ENCODE measurements at places on chromosomes 1 and 21.

GRCh38 chr1:232012773-232013386, 386.3 kb downstream of the DISC1 start:
- DNase-seq: no peak

DNA sequence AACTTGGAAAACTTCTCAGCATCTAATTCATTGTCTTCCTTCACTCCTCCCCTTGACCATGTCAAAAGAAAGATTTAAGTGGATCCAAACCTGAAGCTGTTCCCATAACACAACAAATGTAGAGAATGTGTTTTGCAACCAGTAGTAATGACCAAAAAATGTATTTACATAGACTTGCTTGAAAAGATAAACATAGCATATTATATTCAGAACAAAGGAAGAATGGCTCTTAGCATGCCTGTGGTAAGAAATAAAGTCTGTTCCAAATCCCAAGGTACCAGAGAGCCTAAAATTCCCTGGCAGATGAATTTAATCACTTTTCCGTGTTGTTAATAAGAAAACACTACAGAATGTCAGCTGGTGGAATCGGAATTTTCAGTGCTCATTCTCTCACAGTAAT, 36.8 kb downstream of the FMO3 start:
- no peak for DNase-seq

- DNase-seq: no peak
These were observed 309 bp downstream of the NSL1 start for GRCh38 chr1:212791261-212791675.

DNA sequence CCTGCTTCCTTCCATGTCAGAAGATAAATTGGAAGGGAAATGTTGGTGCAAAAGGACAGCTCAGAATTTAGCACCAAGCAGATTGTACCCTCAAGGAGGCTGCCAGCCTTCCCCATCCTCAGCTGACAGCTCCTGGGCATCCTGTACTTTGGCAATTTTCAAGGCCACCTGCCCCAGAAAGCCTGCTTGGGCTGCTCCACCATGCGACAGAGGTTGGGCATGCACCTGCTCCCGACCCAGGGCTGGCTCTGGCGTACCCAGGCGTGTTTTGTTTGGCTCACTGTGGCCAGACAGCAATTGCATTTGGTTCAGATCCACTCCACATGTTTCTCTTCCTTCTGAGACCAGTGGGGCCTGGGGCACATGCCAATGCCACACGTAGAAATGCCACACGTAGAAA, 547.8 kb downstream of the NPHP4 start:
- no peak for DNase-seq

DNA sequence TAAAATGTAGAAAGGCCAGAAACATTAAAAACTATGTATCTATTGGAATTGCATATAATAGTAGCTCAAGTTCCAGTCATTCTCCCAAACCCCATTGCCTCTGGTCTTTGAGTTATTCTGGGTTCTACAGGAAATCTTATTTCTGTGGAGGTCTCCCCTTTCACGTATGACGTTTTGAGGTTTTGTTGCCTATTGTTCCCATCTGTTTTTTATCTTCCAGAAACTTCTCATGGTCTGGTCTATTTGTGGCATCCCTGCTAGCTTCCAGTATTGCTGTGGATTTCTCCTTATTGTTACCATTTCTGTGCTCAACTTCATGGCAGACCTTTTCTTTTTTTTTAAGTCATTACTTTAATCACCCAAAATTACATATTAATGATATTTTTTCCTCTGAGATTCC, 43.3 kb downstream of the DTL start:
- no peak for DNase-seq

DNA sequence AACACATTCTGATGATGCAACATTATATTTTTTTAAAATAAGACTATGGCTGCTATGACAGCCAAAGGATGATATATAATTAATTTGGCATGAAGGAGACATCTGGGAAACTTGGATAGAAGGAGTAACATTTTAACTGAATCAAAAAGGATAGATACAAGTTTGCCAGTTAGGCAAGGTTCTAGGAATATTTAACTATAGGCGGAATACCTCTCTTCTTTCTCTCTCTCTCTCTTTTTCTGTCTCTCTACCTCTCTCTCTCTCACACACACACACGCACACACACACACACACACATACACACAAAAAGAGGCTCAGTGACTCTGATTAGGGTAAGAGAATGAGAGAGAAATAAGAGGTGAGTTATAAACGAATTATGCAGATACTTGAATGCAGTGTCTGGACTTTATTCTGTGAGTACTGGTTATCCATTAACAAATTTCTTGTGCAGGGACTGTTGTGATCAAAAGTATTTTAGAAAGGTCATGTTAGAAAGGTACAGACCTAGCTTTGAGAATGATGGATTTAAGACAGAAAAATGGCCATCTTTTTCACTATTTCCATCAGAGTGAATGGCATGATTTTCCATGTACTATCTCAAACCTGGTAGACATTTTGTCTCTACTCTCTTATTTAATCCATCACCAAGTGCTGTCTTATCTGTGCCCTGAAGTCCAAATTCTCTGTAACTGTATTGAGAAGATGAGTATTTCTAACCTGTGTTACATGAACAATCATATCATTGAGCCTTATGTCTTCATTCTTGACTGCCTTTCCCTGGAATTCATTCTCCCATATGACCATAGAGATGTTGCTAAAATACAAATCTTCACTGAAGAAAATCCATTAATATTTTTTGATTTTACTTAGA, 1106.9 kb upstream of the ADGRL4 start:
- no peak for DNase-seq

GRCh38 chr21:28884481-28884880, 108.2 kb downstream of the LTN1 start:
- DNase-seq: peak; percentile 9

DNA sequence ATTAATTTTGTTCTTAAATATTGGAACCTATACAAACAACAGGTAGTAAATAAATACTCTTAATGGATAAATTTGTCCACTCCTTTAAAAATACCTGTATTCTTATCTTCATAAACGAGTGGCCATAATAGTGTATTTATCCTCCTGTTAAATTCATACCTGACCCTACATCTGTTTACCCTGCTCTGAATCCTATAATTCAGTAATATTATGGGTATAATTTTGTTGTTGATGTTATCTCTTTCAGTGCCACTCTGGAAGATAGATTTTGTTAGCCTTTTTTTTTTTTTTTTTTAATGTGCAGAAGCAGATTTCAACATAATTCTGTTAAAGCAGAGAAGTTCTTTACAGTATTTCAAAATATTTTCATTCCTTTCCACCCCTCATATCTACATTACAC, 1337.9 kb downstream of the PLA2G4A start:
- DNase-seq: no peak

- DNase-seq: no peak
These were observed 30.3 kb downstream of the NHLH2 start for GRCh38 chr1:115810609-115811008.

DNA sequence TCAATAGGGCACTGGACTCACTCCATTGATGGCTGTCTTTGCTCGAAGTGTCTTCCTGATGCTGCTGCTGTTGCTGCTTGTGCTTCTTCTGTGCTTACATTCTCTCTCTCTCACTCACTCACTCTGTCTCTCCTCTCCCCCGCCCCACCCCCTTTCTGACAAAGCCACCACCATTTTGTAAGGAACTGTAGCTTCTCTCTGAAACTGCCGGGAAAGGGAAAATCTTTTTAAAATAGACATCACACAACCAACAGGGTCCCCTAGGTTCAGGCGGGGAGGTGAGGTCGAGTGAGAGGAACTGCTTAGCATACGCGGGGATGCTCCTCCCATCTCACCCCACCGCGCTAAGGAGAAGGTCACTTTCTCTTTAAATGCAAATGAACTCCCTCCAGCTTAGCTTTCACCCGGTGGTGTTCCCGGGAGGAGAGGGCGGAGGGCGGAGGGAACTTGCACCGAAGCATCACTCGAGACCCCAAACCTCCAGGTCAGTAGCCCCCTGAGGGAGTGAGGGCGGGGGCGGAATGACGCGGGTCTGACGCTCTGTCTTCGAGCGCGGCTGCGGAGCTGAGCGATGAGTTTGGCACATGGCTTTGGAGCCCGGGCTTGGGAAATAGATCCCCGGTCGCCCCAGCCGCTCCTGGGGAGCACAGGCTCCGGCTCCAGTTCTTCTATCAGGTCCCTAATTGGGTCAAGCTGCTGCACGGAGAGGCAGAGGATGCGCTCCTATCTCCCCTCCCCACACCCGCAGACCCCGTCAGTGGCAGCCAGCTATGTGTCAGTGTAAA, at the start of gene CCDC28B:
Gene CCDC28B (plus strand): TSS at position 370 of the 785 bp plus-strand sequence. CDS start 1,341 bp downstream, outside the sequence.
- peak; percentile 43 for DNase-seq

GRCh38 chr1:54582566-54583306, 34.7 kb downstream of the ACOT11 start:
- DNase-seq: no peak

GRCh38 chr1:14486401-14487201, 111.9 kb upstream of the KAZN start:
- no peak for DNase-seq

DNA sequence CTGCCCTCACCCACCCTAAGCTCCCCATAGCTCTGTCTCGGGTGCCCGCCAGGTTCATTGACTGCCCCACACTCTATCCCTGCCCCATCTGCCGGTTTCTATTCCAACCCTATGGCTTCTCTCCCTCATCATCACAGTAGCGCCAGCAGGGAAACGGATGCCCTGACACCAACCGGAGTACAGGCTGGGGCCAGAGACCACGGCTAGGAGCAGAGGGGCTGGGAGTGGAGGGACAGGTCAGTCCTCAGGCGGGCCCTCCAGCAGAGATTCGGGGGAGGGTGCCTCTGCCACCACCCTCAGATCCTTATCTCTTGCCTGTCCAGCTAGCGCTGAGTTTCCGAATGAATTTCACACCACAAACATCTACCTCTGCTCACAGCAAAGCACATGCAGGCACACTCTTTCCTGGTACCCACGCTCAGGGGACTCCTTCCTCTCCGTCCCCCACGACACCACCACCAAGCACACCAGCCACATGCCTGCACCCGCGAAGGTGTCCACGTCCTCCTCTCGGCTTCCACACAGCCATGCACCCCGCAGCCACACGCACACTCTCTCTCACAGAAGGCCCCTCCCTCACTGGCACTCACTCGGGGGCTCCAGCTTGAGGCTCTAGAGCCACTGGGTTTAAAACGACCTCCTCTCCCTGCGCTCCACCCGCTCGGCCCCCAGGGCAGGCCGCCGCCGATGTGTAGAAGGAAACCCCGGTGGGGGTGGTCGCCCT, 7.2 kb downstream of the TAL1 start:
- no peak for DNase-seq

DNA sequence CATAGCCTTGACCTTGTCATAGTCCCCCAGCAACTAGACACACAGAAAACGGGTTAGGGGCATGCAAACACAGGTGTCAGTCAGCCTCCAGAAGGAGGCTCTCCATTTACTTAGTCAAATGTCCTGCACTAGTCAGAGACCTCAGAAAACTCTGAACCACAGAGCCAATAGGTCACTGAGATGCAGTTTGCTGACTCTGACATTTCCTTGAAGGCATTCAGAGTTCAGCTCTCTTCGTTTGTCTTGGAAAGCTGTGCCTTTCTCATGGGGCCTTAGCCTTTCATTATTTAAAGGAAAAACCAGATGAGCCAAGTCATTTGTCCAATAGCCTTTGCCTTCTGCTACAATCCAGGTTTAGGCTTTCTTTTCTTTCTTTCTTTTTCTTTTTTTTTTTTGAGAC, 3.5 kb downstream of the OLFML2B start:
- no peak for DNase-seq

- DNase-seq: peak; percentile 86
These were observed at the start of gene ATF6 for GRCh38 chr1:161766102-161766981. TSS of gene ATF6 (plus strand) at chr1:161766320. CDS start at chr1:161766361, 41 bp downstream.

GRCh38 chr1:11196945-11197344, 7.8 kb downstream of the ANGPTL7 start:
- DNase-seq: no peak

DNA sequence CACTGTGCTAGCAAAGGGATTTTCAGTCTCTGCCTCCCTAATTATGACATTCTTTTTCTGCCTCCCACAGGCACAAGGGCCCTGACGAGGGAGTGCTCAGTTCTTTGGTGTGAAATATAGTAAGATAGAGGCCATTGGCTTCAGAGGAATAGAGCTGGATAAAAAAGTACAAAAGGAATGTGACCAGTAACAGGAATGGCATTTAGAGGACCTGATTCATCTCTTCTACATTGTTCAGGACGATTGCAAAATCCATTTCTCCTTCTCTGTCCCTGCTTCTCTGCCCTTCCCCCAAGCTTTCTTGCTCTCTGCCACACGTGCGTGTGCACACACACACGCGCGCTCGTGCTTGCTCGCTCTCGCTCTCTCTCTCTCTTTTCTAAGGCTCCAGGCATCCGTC, 668.2 kb downstream of the KIF26B start:
- no peak for DNase-seq

DNA sequence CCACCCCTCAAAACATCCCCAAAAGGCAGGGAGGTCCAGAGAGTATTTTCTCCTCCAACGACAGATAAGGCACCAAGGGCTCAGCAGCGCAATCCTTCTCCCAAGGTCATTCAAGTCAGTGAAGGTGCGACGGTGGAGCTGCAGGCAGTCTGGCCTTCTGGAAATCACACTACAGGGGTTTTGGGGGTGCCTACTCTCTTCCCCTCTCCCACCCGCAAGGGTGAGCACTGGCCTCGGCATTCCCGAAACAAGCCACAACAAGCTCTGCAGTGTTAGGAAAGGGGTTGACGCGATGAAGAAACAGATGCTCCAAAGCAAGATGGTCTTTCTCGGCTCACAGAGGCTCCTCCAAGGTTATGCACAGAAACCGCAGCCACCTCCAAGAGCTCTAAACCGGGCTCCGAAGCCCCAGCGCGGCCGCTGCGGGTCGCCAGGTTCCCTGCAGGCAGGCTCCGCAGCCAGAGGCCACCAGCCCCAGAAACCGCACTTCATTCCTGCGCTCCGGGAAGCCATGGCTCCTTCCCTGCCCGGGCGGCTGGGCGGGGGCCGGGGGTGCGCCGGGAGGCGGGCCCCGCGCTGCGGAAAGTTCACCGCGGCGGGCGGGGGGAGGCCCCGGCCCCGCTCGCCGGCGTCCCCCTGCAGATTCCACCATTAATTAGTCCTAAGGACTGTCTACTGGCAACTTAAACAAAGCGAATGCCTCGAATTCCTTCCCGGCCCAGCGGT, 1.1 kb downstream of the LUZP1 start:
- DNase-seq: peak; percentile 27

DNA sequence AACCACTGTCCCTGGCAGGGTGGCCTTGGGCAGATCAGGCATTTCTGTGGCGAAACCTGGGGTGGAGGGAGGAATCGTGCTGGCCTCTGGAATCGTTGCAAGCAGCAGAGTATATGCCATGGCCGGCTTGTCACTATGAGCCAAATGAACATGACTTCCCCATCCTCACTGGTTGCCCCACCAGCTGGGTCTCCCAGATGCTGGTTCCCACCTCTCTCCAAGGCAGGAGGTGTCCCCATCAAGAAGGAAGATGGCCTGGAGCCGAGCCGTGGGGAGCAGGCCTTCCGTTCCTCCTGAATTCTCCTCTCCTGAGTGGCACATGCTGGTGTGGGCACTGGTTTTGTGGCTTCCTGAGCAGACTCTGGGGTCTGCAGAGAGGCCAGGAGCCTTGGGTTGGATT, 60.2 kb upstream of the ACTRT2 start:
- DNase-seq: no peak

GRCh38 chr21:39319814-39320332, 6.4 kb upstream of the BRWD1 start:
- DNase-seq: no peak

Measured in stimulated activated CD4-positive, alpha-beta T cell treated with anti-CD3 and anti-CD28 coated beads, Interleukin-4, amount 100 ng/mL, for 24 hours (primary cell).